CD4-positive, alpha-beta T cell treated with Interleukin-12 subunit alpha and Interleukin-12 subunit beta, for 1 hour (primary cell): ENCODE measurements at places on chromosomes 11 and 22.

DNA sequence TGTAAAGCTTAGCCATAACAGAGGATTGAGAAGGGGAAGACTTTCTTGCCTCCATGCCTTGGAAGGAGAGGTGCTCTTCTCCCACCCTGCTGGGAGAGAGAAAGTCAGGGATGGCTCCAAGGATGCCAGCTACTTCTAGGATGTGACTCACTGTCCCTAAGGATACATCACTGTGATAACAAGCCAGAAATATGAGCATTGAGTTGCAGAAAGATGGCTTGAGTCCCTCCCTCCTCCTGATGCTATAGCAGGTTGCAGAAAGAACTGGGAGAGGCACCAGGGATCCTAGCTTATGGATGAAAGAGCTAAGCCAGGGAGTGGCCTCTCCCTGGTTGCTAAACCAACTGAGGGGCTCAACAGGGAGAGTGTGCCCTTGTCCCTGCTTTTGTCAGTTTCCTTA, 27.8 kb upstream of the FJX1 start:
- no peak for DNase-seq

- no peak for DNase-seq
Observed at GRCh38 chr11:64067230-64067993, 31.7 kb downstream of the FLRT1 start.

DNA sequence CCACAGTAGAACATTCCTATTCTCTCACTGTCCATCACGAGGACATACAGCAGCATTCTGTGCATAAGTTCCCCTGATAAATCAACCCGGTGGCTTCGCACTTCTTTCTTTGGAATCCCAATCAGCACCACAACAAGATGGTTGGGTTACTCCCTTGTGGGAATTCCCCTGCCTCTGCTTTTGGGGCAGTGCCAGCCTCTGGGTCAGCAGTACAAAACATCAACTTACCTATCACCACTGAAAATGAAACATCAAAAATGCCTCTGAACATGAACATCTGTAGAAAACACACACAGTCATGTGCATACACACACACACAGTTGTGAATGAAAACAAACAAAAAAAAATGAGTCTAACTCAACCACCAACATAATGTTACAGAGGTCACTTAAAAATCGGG, 79.3 kb downstream of the KCNA4 start:
- DNase-seq, result no peak

- no peak for DNase-seq
Observed at GRCh38 chr11:15229069-15229468, 114.3 kb downstream of the INSC start.

DNA sequence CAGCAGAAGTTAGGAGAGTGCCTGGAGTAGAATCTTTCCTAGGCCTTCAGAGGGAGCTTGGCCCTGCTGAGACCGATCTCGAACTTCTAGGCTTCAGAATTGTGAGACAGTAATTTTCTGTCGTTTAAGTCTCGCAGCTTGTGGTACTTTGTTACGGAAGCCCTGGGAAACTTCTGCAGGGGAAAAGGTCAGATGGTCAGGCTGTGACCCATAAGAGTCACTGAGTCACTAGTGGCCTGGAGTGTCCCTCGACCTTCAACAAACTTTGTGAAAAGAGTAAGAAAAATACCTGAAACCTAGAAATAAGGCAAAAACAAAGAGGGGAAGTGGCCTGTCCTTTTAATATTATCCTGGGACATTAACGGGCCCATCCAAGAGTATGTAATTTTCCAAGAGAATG, 34.6 kb downstream of the CSNK2A3 start:
- no peak for DNase-seq

DNA sequence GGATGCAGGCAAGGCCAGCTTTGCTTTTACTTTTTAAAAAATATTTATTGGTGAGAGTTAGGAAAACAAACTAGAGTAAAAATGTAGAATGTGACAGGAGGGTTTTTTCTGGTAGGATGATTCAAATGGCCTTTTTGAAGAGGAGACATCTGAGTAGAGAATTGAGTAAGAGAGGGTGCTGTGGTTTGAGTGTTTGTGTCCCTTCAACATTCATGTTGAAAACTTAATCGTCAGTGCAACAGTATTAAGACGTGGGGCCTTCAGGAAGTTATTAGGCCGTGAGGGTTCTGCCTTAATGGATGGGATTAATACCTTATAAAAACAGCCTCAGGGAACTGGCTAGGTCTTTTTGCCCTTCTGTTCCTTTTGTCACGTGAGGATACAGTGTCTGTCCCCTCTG, 288.8 kb upstream of the C11orf87 start:
- DNase-seq, result no peak

GRCh38 chr11:96257036-96257435, 86.0 kb downstream of the MAML2 start:
- DNase-seq, result no peak

DNA sequence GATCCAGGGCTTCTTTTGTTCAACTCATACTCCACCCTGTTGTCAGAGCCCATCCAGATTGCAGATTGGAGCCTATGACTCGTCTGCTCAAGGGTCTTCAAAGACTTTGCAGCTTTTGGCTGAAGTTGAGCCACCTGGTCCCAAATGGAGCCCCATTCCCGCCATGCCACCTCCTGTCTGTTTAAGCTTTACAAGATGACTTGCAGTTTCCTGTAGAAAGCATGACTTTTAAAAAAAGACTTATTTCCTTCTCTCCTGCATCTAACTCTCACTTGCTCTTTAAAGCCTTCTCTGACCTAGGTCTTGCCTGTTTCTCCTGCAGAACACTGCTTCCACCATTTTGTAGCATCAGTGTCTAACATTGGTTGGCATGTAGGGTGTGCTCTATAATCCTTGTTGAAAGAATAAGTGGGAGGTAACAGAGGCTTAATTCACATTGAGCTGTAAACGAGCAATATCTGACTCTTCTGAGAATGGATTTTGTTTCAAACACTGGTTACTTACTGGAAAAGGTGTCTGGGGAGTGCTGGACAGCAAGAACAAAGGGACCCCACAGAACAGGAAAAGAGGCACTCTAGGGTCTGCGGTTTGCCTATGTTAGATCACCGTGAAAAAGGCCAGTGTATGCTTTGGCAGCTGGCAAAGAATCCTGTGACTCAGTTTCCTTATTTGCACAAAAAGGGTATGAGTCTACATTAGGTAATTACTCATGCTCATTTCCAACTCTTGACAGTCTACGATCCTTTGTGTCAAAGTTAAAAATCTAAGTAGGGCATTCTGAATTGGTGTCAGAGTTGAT, 30.3 kb downstream of the NF2 start:
- DNase-seq, result no peak

DNA sequence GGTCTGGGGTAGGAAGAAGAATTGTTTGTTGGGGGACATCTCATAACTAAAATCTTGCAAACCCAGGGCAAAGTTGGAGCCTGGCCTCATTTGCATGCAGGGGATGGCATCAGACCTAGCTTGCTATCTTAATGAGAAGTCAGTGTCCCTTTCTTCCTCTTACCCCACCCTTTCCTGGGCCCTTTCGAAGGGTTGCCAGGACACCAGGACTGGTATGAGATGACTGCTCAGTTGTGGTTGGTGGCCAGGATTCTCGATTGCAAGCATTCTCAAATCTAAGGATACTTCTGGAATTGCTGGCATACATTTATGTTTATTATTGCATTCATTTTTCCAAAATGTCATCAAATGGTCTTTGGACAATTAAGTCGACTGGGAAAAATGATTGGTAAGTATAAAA, 131.0 kb downstream of the SLC1A2 start:
- DNase-seq, result no peak

- DNase-seq, result no peak
Observed at GRCh38 chr22:34045311-34045710, 125.0 kb upstream of the LARGE1 start.

DNA sequence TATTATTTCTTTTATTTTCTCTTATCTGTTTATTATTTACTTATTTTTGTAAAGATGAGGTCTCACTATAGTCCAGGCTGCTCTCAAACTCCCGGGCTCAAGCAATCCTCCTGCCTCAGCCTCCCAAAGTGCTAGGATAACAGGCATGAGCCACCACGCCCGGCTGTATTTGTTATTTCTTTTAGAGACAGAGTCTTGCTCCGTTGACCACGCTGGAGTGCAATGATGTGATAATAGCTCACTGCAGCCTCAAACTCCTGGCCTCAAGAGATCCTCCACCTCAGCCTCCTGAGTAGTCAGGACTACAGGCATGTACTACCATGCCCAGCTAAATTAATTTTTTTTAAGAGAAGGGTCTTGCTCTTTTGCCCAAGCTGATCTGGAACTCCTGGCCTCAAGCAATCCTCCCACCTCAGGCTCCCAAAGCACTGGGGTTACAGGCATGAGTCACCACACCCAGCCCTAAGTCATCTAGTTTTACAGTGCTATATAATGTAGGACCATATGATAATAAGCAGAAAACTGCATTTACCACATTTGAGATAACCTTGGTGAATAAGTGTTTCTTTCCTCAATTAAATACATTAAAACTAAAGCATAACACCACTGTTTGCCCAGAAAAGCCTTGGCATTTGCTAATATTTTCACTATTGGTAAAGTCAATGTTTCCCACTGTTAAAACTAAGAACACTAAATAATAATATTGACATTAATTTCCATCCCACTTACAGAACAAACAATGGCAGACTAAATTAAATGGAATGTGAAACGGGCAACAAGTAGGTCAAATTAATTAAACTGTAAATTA, 127.5 kb downstream of the SIK3 start:
- no peak for DNase-seq

DNA sequence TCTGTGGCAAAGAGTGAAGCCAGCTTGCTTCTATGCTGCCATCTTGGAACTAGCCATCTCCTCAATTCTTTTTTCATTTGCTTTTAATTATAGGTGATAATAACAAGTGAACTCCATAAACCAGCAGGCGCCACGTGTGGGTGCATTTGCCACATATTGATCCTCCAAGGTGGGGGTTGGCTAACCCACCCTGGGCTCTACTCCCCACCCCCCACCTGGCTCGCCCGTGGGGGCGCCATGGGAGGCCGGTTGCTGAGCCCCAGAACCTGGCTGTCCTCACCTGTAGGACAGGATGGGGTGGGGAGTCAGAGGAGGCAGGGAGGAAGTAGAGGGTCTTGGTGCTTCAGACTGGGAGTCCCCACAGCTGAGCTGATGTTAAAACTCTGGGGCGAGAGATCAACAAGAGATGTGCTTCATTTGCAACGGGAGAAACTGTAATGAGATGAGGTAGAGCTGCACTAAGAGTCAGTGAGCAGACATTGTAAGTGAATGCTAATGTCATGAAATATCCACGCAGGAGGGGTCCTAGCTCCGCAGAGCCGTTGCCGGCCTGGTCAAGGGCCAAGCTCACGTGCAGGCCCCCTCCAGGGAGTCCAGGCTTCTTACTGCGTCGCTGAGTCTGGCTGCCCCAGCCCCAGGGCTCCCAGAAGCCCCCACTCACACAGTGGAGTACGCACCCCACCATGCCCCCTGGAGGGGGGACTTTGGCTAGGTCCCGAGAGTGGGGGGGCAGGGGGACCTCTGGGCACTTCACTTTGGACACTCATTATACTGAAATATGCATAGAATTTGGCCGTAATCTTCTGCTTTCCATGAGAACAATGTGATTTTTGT, 59.4 kb downstream of the BRD1 start:
- DNase-seq, result no peak

DNA sequence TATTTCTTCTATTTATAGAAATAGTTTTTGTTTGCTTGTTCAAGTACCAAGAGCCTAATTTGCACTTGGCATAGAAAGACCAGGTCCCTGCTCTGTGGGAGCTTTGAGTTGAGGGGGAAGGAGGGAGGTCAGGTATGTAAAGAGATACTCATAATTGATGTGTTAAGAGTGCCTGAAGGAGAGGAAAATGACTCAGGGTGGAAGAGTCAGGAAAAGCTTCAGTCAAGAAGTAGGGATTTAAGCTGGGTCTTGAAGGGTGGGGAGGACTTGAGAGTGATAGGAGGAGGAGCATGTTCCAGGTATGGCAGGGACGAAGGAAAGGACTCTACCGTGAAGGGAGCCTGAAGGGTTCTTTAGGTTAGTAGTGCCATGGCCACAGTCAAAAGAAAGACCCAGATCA, 9.0 kb downstream of the RBX1 start:
- no peak for DNase-seq

- DNase-seq, result no peak
Observed at GRCh38 chr11:126925321-126926093, 75.1 kb downstream of the KIRREL3 start.

DNA sequence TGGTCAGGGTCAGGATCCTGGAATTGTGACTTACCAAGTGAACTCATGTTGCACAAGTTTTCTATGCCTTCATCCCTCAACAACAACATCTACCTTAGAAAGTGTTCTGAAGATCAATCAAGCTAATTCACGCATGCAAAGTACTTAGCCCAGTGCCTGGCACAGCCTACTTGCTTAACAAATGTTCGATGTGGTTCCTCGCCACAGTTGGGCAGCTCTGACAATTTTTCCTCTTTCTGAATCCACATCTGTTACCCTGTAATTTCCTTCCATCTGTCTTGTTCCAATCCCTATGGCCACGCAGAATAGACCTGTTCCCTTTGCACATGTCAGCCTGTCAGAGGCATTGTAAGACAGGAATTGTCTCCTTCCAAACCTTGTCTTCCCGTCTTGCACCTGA, 1415.2 kb downstream of the TBC1D22A start:
- no peak for DNase-seq

DNA sequence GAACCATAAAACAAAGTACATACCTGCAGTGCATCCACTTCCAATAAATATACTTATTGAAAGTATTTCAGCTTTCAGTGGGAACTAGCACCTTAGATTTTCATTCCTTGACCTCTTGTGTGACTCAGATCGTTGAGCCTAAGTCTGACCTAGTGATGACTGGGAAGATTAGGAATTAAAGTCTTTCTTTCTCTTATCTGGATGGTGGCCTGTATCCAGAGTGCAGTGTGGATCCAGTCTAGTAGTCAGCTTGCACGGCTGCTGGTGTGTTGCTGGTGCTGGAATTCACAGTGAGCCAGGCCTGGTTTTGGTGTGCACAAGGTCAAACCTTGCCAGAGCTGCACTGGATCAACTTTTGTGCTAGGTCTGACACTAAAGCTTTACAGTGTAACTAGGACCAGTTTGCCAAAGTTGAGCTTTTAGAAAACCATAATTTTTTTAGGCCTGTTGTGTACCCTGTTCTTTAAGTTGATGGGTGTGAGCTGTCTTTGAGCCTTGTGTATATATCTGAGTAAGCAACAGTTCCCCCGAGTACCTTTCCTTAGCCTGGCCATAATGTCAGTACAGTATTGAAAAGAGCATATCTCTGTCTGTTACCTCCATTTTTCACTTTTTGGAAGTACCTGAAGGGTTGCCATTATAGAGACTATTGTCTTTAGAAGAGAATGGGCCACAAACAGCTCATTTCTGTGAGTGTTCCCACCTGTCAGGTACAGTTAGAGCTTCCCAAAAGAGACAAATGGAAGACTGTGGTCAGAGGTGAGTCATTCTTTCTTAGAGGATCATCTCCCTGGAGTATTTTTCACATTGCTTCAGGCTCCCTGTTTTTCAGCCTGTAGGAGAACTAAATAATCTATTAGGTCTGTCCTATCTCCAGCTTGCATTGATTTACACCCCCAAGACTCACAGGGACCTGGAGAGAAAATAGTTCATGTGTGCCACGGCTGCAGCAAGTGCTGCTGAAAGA, 89.8 kb downstream of the ALX4 start:
- no peak for DNase-seq

DNA sequence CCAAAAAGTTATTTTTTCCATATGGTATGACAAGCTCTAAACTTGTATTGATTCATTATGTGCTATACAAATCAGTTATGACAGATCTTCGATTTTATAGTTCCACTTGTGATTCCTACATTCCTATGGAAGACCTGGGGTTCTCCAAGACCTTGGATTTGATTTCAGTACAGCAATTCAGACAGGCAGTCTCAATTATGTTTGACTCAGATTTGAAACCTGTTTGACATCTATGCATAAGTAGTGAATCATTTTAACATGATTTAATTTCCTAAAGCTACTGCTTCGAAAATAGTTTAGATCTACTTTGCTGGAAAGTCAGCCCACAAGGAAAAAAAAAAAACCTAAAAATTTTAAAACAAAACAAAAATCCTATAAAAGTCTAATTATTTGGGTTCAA, 820.4 kb downstream of the LUZP2 start:
- no peak for DNase-seq
